ENCODE measurements at places on chromosomes 16 and 17.

GRCh38 chr17:42898147-42898811, 2.3 kb upstream of the G6PC1 start:
- DNase-seq = no peak

GRCh38 chr17:65914784-65915342, 277.1 kb downstream of the CEP112 start:
- no peak for DNase-seq

- DNase-seq = peak; percentile 97
Observed at GRCh38 chr17:45345554-45346215, 28.9 kb upstream of the MAP3K14 start.

- DNase-seq = no peak
Observed at GRCh38 chr16:2982402-2982801, 2.2 kb upstream of the PKMYT1 start.

DNA sequence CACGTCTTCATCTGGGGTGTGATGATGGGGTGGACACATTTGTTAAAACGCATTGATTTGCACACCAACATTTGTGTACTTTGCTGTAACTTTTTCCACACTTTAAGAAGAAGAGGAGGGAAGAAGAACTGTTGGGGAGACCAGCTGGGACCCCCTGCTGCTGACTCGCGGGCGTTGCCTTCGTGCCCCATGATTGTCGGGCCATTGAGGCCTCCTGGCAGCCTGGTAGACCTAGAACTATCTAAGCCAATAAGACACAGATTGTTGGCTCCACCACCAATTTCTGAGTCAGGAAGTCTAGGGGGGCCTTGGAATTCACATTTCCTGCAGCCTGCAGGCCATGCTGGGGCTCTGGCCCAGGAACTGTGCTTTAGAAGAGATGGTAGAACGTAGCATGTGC, 105.5 kb downstream of the TNFRSF13B start:
- DNase-seq = no peak

- no peak for DNase-seq
Observed at GRCh38 chr16:86499889-86500707, 10.2 kb upstream of the FOXF1 start.

DNA sequence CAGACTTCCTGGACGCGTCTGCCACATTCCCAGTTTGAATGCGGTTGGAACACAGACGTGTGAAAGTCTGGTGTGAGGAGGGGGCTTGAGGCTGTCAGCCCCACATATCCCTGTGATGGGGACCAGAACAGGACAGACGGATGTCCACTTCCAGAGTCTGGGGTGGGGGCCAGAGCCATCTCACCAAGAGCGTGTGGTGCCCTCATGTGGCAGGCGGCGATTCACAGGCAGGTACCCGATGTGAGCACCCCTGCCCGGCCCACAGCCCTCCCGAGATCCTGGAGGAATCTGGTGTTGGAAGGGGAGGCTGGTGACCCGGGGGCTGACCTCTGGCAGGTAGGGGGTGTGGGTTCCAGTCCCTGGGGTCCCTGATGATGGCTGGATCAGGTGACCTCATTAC, 51.5 kb downstream of the ENGASE start:
- no peak for DNase-seq

GRCh38 chr16:88264641-88265285, 118.0 kb upstream of the ZNF469 start:
- DNase-seq = peak; percentile 75

DNA sequence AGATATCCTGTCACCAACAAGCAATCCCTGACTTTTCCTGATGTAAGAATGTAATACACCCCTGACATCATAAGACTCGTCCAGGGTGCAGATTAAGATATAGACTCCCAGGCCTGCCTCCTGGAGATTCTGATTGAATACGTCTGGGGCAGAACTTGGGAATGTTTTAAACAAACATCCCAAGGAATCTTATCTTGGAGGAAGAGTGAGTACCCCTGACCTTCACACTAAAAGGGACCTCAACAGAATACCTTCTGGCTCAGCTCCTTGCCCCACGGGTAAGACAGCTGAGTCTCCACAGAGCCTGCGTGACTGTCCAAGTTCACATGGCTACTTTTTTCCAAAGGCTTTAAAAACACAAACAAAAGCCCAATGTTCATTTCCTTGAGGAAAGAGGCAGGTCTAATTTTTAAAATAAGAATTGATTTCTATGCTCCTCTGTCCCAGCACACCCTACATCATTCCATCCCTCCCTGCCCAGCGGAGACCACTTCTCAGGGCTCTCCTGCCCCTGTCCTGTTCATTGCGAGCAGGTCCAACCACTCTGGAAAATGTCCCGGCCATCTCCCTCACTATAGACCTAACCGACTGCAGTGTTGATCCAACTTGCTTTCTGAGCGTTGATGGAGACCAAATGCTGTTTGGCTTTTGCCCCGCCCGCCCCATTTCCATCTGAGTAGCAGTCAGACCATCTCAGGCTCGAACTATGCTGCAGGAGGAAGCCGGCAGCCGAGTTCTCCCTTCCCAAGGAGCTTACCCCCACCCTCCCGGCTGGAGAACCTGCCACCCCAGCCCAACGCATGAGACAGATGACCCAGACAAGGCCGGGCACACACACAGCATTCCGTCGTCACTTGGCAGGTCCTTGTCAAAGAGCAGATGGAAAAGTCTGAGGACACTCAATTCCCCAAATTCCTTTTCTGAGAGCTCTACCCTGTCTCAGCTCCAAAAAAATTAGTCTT, 44.1 kb upstream of the MYH10 start:
- DNase-seq = peak; percentile 95

- no peak for DNase-seq
Observed at GRCh38 chr17:63840591-63841349, 1.7 kb downstream of the SMARCD2 start.

- DNase-seq = no peak
Observed at GRCh38 chr16:54284319-54284930, 2.2 kb downstream of the IRX3 start.

- DNase-seq = no peak
Observed at GRCh38 chr16:1762196-1762878, 9.0 kb downstream of the NME3 start.

DNA sequence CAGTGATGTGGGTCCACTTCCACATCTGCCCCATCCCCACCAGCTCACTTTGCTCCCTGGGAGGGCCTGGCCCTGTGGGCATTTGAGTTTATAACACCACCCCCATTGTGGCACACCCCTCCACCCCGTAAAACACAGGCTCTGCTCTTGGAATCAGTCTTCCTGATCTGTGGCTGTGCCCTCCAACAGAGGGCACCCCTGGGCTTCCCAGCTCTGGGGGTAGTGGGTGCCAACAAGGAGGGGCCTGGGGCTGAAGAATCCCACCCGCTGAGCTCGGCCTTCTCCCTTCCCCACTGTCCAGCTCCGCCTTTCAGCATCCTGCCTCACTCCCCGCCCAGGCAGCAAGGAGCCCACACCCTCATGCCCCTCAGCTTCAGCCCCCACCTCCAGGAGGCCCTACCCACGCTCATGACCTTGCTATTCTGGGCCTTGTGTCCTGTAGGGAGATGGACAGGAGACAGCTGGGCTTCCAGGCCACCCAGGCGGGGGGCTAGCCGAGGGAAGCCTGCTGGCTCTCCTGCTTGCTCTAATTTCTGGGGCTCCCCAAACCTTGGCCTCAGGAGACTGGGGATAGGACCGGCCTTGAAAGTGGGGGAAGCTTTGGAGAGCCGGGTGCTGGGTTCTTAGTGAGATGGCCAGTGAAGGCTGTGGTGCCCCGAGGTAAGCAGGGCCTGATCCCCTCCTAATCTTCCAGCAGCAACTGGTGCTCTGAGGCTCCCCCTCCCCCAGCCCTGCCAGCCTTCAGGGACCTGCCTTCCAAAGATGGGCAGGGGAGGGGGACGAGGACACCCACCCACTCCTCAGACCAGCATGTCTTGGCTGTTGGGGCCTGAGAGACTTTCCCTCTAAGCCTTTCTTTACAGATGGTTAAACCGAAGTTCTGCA, 2.9 kb upstream of the ATP2A1 start:
- DNase-seq = peak; percentile 47

GRCh38 chr16:2008009-2008526, 1.6 kb downstream of the ZNF598 start:
- no peak for DNase-seq

DNA sequence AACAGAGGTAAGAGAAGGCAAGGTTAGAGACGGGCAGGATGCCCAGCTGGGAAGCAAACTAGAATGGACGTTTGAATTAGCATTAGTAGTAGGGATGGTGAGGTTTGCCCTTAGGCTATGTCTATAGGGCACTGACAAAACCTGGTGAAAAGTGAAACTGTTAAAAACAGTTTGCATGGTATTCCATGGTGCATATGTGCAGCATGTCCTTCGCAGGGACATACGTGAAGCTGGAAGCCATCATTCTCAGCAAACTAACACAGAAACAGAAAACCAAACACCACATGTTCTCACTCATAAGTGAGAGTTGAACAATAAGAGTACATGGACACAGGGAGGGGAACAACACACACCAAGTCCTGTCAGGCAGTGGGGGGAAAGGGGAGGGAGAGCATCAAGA, 25.8 kb downstream of the NACA2 start:
- no peak for DNase-seq

DNA sequence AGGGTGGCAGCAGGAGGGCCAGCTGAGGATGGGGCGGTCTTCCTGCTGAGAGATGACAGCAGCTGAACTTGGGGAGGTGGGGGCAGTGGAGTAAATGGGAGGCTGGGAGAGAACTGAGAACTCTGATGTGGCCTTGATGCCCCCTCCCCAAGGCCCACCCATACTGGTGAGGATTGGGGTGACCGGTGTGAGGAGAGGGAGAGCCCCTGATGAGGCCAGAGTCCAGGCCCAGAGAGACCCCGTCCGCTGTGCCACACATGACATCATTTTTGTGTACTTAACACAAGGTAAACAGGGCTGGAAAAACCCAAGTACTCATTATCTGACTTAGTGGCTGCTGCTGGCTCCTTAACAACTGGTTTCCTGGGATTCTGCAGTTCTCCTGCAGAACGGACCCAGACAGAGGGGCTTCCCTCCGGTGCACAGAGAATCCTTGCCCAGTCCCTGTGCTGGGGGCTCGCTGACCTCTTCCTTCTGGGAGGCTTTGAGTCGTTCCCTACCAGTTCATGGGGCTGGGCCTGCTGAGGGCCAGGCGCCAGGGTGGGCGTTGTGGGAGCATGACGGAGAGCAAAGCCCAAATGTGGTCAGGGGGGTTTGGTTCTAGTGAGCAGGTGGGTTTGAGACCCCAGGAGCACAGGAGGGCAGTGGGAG, 207.6 kb downstream of the RAB11FIP4 start:
- peak; percentile 6 for DNase-seq

GRCh38 chr17:21214777-21215541, 998 bp upstream of the TMEM11 start:
- peak; percentile 40 for DNase-seq

DNA sequence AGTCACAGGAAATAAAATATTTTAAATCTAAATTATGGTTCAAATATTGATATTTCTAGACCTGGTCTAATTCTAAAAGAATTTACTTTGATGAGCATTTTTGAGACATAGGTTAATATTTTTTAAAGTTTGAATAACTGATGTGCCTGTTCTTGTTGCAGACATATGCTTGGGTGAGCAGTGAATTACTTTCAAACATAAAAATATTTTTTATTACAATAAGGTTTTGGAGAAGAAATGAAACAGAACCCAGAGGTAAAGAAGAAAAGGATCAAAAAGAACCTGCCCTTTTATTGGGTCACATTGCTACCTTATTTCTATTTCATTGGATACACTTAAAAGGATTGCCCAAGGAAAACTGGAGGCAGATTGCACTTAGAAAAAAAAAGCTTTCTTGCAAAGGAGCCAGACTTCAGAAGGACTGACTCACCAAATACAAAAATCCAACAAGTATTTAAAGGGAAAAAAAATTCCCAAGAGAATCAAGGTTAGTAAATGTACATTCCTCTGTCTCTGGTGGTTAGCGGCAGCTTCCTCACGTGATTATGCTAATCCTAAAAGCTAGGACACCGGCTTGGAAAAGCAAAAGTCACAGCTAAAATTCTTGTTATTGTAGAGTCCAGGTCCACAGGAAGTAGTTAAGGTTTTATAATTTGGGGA, 18.5 kb downstream of the ENPP7 start:
- DNase-seq = no peak

GRCh38 chr17:80523956-80524712, 20.5 kb upstream of the RPTOR start:
- DNase-seq = no peak

GRCh38 chr17:75345514-75346167, 56.4 kb upstream of the SLC25A19 start:
- peak; percentile 18 for DNase-seq

- DNase-seq = peak; percentile 27
Observed at GRCh38 chr17:73586275-73586832, 57.9 kb downstream of the SDK2 start.

Data from lung (tissue), 17 donors.